Aorta (tissue), 5 donors: ENCODE measurements at places on chromosomes 1 and 21. TPM values are rescaled to one million over a fixed set of nuclear protein-coding genes. Genes with fewer than 3 reads are reported as not detected.

DNA sequence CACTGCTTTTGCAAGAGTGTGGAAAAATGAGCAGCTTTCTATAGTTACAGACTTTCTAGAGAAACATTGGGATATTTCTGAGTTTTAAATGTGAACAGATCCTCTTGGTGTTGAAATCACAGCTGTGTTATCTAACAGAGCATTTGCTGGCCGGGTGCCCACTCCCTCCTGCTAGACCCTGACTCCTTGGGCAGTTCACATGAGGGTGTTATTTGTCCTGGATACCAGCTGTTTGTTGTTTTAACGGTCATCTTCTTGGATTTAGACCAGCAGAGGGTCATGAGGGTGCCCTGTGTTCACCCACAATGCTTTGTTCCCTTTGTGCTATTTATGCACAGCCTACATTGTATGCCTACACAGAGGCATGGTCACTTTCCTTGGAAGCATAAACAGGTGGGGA, 67.1 kb downstream of the CENPF start:
- no peak for DNase-seq

The NUAK2 gene
- 2.5 TPM for total RNA-seq

GRCh38 chr1:193666485-193667083, 480.2 kb upstream of the B3GALT2 start:
- no peak for DNase-seq

The C1orf167 gene
- 3.6 TPM for total RNA-seq

The CAPZA1 gene
- 109 TPM for total RNA-seq

The CD1D gene
- 2.0 TPM for total RNA-seq

DNA sequence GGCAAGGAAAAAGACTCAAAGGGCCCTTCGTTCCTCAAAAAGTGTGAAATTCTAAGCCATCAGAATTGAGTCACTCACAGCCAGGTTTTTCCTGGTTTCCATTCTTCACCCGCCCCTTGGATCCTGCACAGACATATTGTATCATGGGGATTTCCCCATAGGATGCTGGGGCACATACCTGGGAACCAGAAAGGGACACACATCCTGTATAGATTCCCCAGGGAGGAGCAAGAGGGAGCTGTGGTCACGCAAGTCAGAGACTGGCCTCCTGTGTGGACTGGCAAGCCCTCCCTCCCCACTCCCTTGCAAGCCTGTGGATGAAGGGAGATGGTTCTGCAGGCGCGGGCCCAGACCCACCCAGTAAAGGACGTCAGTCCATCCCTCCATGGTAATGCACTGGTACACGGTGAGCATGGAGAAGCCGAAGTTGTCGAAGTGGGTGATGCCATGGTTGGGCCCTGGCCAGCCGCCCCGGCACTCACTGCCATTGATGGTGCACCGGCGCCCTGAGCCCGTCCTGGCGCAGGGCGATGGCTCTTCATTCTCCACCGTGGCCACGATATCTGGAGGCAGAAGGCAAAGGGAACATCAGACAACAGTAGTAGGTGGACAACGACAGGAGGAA, 23.2 kb downstream of the CACNA1S start:
- DNase-seq: no peak

The LCE3E gene
- total RNA-seq: not detected

DNA sequence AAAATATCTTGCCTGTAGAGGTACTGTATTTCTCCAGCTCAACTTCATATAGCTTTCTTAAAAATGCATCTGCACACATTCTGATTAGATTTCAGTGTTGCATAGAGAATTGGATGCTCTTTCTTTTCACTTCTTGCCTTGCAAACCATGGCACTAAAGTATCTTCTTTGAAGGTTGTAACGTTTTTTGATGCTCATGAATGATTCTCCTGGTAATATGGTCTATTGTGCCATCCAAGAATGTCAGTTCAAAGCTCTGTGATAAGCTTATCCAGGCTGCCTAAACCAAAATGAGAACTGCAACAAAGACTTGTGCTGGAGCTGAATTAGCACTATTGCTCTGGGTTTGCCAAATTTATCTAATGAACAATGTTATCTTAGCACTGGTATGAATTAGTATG, 1.9 kb downstream of the SGIP1 start:
- no peak for DNase-seq

The FCMR gene
- 3.3 TPM for total RNA-seq

DNA sequence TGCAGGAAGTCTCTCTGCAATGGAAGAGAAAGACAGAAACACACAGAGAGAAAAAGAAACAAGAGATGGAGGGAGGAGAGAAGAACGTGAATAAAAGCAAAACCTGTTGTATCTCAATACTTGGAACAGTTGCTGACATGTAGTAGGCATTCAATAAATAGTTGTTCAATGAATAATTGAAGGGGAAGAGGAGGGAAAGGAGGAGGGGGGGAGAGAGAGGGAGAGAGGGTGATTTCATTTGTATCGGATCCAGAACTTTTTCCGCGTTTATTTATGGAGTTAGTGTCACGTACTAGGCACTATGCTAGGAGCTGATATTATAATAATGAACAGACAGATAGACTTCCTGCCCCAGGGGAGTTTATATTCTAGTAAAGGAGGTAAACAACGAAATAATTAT, 144.1 kb downstream of the OMA1 start:
- DNase-seq: no peak

The ZBTB8B gene
- total RNA-seq: 0.03 TPM

GRCh38 chr1:118099686-118100085, 85.3 kb downstream of the SPAG17 start:
- no peak for DNase-seq

GRCh38 chr1:160164121-160164520, 12.7 kb downstream of the ATP1A4 start:
- DNase-seq: no peak

The SOX13 gene
- total RNA-seq: 52.8 TPM

- no peak for DNase-seq
Observed at GRCh38 chr1:85274969-85275453, 1.4 kb downstream of the BCL10 start.

DNA sequence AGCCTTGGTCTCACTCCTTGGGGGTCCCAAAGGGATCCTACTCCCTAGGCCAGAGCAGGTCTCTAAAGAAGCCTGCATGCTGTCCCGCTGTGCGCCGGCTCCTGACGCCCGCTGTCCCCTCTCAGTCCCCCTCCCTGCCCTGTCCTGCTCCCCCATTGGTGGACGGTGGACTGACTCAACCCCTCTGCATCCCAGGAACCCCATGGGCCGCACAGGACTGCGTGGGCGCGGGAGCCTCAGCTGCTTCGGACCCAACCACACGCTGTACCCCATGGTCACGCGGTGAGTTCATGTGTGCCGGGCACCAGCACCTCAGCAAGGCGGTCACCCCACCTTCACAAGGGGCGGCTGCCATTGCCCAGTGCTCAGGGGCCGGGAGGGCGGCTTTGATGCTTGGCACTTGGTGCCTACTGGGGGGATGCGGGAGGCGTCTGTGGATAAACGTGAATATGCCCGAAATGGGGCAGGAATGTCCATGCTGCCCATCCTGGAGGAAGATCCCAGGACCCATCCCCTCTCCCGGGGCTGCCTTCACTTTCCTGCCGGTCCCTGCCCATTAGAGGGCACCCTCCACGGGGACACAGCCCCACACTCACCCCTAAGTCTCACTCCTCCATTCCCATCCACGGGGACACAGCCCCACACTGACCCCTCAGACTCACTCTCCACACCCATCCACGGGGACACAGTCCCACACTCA, 20.2 kb upstream of the LRRC3 start:
- peak; percentile 62 for DNase-seq

DNA sequence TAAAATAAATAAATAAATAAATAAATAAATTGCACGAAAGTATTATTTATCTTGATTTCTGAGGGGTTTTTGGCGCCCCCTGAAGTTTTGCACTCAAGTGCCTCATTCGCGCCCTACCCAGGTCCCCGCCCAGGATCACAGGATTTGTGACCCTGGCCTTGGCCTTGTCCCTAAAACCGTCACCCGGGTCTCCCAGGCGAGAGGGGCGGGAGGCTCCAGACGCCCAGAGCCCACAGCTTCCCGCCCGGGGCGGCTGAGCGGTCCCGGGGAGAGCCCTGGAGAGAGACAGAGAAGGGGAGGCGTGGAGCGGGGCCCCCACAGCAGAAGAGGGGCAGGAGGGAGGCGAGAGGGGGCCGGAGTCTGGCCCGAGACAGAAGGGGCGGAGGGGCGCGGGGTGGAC, 91.8 kb upstream of the CASZ1 start:
- peak; percentile 18 for DNase-seq

- DNase-seq: no peak
Observed at GRCh38 chr1:200909757-200910239, 15.1 kb downstream of the INAVA start.

The BROX gene
- total RNA-seq: 34.3 TPM

The CELA3B gene
- 1.0 TPM for total RNA-seq

The OR6K6 gene
- not detected for total RNA-seq

- no peak for DNase-seq
Observed at GRCh38 chr1:87926921-87927320, 598.2 kb downstream of the LMO4 start.
